Activated CD8-positive, alpha-beta memory T cell treated with anti-CD3 and anti-CD28 coated beads, Interleukin-2, amount 10 ng/mL, durations not matched to agents 7 days and 5 days (primary cell): ENCODE measurements at places on chromosomes 1 and 21.

DNA sequence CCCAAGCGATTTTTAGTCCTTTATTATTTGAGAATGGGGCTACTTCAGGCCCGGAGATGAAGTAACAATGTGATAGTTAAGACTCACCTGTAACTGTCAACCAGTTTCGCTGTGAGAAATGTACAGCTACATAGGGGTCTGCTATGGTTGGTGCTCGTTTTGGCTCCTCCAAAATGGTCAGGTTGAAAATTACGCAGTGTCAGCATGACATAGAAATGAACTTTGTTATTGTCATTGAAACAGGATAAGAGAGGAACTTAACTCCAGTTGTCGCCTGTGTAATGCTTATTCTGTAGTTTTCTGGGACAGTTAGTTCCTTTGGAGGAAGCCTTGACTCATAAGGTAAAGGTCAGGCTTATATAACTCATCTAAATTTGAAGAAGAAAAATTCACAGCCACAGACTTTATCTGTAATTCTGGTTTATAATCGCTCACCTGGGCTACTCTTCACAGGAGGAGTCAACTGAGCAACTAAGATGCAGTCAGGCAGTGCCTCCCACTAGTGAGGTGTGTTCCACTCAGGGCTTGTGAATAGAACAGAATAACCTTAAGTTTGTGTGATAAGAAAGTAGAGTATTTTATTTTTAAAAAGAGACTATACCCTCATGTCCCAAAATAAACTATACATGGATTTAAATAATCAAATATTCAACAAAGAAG lies 130.9 kb downstream of the CD247 start:
- DNase-seq = no peak
- no peaks in the 10 kb centered on the region for H3K4me1 ChIP-seq
- H3K27me3 ChIP-seq = no peaks in the 10 kb centered on the region
- no peak overlapping the region for H3K27ac ChIP-seq

DNA sequence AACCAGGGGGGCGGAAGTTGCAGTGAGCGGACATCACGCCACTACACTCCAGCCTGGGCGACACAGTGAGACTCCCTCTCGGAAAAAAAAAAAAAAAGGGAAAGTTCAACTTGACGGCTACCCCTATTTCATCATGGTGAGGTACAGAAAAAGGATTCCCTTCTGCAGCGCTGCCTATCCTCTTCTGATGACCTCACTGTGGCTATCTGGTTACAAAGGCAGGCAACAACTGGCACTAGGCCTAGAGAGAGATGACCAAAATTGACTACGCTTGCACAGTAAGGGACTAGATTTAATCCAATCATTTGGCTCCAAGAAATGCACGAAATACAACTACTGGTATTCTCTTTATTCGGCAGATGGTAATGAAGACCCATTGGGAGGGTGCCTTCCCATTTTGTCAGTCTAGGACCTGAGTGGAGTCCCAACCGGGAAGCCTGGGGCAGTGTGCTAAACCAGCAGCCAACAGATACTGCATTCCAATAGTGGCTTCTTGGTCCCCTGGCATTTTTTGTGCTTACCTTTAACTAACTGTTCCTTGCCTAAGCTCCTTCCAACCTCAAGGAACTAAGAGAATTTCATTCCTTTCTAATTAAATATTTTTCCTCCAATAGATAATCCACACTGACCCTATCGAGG lies 36.6 kb downstream of the ITPKB start:
- peaks cover 12% of the 10 kb centered on the region for H3K36me3 ChIP-seq
- peaks cover 56% of the 10 kb centered on the region for H3K4me1 ChIP-seq
- H3K4me3 ChIP-seq = peak overlapping the region; percentile 75
- no peaks in the 10 kb centered on the region for H3K27me3 ChIP-seq
- DNase-seq = no peak

DNA sequence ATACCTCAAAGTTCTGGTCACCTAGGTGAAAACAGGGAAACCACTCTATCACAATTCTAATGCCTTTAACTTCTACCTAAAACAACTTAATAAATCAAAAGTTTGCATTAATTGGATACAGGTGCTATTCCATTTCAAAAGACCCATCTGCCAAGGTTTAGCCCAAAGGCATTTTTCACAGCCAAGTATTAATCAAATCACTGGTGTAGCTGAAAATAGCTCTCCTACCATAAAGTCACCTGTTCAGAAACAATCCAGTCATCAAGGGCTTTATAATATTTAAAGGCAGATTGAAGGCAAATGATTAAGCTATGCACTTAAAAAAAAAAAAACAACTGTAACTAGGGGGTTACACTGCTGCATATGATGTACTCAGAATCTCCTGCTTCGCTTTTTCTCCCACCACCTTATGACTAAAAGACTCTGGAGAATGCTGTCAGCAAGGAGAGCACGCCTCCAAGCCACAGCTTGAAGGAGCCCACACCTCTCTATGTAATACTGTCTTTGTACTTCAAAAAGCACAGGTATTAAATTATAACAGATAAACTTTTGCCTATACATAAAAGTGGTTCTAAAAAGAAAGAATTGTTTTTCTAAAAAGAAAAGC lies 20.5 kb downstream of the KIAA0319L start:
- peaks cover 49% of the 10 kb centered on the region for H3K4me1 ChIP-seq
- H3K4me3 ChIP-seq = no peak overlapping the region
- peaks cover 47% of the 10 kb centered on the region for H3K36me3 ChIP-seq
- H3K27ac ChIP-seq = no peak overlapping the region
- H3K27me3 ChIP-seq = no peaks in the 10 kb centered on the region
- no peak for DNase-seq

- H3K4me3 ChIP-seq = no peak overlapping the region
- H3K36me3 ChIP-seq = peaks cover 8% of the 10 kb centered on the region
- H3K27me3 ChIP-seq = no peaks in the 10 kb centered on the region
- H3K4me1 ChIP-seq = peaks cover 6% of the 10 kb centered on the region
Observed at GRCh38 chr1:37952738-37953137, 5.9 kb upstream of the INPP5B start.
